ENCODE measurements at places on chromosomes 4 and X.

- DNase-seq: no peak
These were observed 21.0 kb downstream of the S100G start for GRCh38 chrX:16671005-16671404.

DNA sequence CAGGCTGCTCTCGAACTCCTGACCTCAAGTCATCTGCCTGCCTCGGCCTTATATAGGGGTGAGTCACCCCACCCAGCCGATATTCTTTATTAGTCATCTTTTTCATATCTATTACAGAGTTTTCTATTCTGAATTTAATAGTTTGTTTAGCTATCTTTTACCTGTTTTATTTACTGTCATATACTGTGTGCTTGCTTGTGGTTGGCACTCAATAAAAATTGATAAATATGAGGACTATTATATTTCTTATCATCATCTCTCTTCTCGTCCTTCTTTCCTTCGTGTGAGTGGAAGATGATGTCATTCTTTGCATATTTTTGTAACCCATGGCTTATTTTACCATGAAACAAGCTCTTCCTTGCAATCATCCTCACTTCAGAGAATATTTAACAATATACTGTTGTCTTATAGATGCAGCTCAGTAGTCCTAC lies 265.5 kb downstream of the ARHGAP24 start:
- DNase-seq: no peak

GRCh38 chr4:151569650-151570049 lies 160.7 kb downstream of the FHIP1A start:
- DNase-seq: no peak

DNA sequence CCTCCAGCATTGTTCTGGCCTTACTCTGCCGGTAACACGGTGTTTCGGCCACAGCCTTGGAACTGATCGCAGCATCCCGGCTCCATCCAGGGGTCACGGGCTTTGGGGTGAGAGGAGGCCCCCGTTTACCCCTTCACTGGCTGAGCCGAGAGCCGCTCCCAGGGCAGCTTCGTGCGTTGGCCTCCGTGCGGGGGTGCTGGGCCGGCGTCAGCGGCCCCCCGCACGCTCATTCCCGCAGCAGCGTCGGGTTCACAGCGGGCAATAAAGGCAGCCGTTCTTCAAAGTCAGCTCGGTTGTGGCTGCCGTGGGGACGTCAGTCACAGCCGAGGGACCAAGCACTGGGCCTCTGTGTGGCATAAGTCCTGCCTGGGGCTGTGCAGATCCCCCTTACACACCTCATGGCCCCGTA lies 25.3 kb upstream of the PLCXD1 start:
- DNase-seq: no peak

- no peak for DNase-seq
These were observed 32.4 kb downstream of the PRDX4 start for GRCh38 chrX:23699636-23700194.

GRCh38 chr4:106985830-106986229 lies 50.3 kb downstream of the DKK2 start:
- no peak for DNase-seq

GRCh38 chr4:76544725-76545124 lies 109.7 kb downstream of the SHROOM3 start:
- DNase-seq: no peak

DNA sequence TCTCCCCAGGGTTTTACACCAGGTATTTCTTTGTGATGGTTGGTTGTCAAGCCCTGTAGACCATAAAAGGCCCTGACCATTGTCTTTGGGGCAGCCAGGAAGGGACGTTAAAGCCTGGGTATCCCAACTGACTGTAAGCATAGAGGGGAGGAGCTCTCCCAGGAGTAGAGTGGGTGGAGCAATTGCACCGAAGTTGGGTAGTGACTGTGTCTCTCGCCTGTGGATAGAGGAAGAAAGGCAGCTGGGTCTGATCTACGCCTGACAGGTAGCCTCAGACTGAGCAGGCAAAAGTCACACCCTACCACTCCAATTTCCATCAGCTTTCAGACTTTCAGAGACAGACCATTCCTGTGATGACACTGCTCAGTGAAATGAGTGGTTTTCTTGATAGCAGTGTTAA lies 123.3 kb downstream of the KLHL8 start:
- DNase-seq: no peak

DNA sequence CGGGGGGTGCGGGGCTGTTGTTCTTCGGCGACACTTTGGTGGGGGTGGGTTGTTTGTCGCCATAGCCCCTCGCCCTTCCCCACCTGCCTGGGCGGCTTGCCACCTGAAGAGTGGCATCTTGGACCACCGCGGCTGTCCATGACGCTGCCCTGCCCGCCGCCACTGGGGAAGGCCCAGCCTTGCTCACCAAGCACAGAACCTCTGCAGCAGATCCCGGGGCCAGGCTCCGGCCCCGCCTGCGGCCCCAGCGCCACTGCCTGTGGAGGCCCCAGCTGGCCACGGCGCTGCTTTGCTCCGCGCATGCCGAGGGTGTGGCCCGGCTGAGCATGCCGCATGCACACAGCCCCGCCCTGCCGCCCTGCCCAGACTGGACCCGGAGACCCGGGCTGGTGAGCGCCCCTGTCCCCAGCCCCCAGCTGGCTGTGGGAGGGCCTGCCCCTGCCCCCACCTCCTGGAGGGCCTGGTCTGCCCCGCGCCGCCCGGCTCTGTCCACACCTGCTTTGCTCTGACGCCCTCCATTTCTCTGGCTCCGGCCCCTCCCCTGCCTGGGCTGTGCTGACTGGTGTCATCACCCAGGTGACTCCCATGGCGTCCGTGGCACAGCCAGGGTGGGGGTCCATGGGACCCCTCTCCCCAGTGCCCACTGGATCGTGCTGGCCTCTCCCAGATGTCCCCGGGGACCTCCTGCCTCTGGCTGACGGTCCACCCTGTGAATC lies 5.3 kb downstream of the NAT8L start:
- no peak for DNase-seq

DNA sequence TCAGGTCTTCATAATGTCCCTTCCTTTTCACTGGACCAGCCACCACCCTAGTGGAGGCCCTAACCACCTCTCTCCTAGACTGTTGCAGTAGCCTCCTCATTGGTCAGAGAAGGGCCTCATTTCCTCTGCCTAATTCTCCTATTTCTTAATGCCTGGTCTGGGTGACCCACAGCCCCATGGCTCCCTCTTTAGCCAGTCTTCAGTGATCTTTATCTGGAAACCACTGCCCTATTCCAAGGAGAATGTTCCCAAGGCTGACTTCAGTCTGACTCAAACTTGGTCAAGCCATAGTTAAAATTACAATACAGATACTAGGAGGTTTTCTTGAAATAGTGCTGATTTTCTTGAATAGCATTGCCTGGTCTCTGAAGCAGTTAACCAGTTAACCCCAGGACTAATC lies 53.6 kb upstream of the PRPS1 start:
- DNase-seq: no peak

DNA sequence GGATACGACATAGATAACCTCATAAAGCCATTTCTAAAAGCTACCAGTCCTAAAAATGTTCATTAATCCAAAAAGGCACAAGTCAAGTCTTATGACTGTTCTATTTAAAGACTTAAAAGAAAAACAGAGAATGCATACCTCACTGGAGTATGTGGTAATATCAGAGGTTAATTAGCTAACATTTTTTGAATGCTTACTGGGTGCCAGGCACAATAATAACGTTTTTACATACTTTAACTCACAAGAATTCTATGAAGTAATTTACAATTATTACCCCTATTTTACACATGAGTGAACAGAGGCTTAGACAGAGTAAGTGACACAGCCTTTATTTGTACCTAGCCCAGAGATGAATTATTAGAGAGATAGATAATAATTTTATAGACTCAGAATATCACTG lies 207.5 kb downstream of the PDGFC start:
- no peak for DNase-seq

- DNase-seq: no peak
These were observed 240.8 kb upstream of the TAPT1 start for GRCh38 chr4:16467061-16467460.

All from activated effector memory CD4-positive, alpha-beta T cell treated with Interleukin-2 at 50 U/mL for 16 hours (primary cell).